Glutamatergic neuron (in vitro differentiated cells): ENCODE measurements at places on chromosomes 6 and 20.
A peak's percentile ranks its signal among the peaks of the same experiment; 100 is the strongest.

DNA sequence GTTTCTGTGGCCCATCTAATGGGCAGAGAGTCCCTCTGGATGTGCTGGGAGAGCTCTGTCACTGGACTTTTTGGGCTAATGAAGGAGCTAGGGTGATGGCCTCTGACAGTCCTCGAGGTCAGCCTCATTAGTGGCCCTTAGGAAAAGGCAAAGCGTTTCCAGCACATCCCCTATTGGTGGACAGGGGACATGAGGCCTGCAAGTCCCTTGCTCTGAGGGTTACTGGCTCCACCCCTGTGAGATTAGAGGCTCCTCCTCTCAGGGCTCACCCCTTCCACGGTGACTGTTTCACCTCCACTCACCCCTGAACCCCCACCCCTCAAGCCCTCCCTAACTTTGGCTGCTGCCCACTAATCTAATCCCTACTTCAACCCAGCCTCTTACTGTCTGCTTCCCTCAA, 12.8 kb upstream of the FANCE start:
- no peak for DNase-seq

- peak; percentile 35 for DNase-seq
Observed at GRCh38 chr6:40585651-40586269, 1.4 kb downstream of the LRFN2 start.

DNA sequence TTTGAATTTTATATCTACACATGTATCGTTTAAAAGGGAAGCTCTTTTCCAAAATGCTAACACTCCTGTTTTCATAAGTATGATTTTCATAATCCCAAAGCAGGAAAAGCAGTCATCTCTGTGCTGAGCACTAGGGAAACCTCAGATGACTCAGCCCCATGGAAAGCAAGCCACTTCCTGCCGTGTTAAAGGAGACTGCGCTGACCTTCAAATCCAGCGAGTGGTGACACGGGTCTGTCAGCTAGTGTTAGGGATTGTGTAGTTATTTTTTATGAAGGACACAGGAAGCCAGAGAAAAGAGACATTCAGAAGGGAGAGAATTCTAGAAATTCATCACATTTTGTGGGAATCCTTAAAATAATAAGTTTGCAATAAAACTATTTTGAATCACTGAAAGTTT, 57.0 kb upstream of the CD93 start:
- no peak for DNase-seq

DNA sequence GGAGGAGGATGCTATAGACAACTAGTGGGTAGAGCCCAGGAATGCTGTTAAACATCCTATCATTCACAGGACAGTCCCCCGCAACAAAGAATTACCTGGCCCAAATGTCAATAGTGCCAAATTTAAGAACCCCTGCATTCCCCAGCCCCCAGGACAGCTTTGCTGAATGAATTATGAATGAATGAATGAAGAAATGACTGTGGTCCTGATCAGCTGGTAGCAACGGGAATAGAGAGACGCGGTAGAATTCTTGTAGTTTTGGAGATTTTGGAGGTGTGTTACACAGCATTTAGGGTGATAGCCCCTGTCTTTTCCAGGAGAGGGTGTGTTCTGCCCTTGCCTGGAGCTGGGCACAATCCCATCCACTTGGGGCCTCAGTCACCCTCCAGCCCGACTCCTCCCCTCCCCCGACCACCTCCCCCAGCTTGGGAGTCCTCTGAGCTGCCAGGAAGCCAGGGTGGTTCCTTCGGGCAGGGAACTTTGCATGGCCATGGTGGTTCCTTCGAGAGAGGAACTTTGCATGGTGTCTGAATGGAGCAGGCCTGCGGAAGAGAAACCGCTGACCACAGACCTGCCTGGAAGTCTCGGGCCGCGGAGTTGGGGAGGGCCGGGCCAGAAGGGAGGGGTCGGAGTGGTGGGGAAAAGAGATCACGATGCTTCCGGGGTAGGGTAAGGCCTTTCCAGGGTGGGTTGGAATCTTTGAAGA, 1.0 kb upstream of the HCK start:
- no peak for DNase-seq

GRCh38 chr6:131755597-131755996, 44.8 kb upstream of the CTAGE9 start:
- no peak for DNase-seq

- DNase-seq = no peak
Observed at GRCh38 chr6:33761581-33761921, 14.8 kb upstream of the IP6K3 start.

DNA sequence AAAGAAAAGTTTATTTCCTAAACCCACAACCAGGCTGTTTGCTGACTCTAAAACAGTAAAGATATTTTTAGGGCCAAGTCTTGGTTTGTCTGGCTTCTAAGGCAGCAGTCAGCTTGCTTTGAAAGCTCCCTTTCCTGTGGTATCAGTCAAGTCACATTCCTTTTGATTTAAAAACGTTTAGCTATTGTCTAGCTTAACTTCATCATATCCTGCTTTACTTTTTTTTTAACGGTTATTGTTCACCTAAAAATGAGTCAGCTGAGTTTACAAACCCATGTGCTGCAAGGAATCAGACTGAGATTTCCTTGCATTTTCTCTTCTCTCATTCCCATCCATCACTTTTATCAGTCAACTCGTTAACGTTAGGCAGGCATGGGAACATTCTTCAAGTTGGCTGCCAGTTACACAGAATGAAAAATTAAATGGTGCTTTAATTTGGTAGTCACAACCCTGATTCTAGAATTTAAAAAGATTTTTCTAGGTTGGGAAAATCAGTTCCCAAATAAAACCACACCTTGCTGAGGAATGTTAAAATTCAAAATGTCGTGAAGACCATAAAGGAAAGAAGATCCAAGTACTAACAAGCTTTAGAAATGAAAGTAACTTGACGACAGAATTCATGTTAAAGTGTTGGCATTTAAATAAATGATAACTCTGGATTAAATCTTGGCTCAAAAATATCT, 45.9 kb downstream of the ELOVL5 start:
- no peak for DNase-seq

GRCh38 chr6:36958775-36959554, 4.4 kb downstream of the PI16 start:
- no peak for DNase-seq

- DNase-seq = no peak
Observed at GRCh38 chr6:159998538-159998937, 29.7 kb downstream of the IGF2R start.

GRCh38 chr6:90936286-90936685, 349.4 kb upstream of the MAP3K7 start:
- no peak for DNase-seq

GRCh38 chr6:104686550-104687175, 173.1 kb downstream of the HACE1 start:
- no peak for DNase-seq

GRCh38 chr6:25202504-25202903, 76.7 kb upstream of the CARMIL1 start:
- no peak for DNase-seq

GRCh38 chr6:33201147-33201545, 479 bp downstream of the SLC39A7 start:
- DNase-seq = no peak

DNA sequence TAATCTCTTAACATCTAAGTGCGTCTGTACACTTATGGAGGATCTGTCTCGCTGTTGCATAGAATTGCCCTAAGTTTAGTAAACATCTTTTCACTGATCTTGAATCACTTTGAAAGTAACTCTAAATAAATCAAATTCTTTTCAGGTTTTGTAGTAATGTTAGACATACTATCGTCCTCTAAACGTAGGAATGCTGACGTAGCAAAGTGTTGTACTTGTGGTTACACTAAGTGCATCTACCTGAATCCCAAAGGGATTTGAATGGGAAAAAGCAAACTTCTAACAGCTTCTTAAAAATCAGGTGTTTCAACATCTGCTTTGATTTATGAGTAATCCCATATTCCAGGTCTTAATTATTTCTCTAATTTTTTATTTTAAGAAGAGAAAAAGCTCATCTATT, 49.8 kb downstream of the MAP7 start:
- DNase-seq = no peak

DNA sequence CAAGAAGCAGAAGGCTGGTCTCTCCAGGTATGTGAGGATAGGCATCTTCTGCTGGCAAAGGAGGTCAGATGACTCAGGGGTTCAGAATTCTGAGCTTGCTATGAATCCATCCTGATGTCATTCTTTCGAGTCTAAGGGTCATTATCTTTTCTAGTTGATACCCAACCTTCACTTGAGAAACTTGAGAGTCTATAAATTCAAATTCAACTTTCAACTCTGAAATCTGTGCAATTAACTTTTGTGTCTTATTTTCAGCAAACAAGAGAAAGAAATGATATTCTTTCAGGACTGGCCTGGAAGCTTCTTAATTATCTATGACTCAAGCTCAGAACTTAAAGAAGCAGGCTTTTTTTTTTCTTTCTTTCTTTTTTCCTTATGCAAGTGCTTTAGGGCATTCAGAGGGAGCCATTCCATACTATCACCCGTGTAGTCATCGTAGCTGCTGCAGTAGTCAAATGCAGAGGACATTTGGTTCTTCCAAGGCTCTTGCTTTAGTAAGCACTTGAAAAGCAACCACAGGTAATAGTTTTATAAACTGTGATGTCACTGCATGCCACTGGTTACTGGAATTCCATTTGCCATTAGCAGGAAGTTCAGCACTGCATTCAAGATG, 93.0 kb downstream of the ADTRP start:
- DNase-seq = no peak
